Spleen (tissue), 13 donors: ENCODE measurements at places on chromosomes 16 and 17. TPM values are rescaled to one million over a fixed set of nuclear protein-coding genes. Genes with fewer than 3 reads are reported as not detected.

TLCD3A gene
- total RNA-seq: 5.2 TPM

INO80E gene
- total RNA-seq: 72.6 TPM

OR2C1 gene
- 0.60 TPM for total RNA-seq

HOXB13 gene
- not detected for total RNA-seq

SERPINF2 gene
- 5.6 TPM for total RNA-seq

DLX3 gene
- not detected for total RNA-seq

SEPTIN12 gene
- total RNA-seq: not detected

NUDT16L1 gene
- total RNA-seq: 26.2 TPM

TMED6 gene
- not detected for total RNA-seq

OMG gene
- total RNA-seq: 0.60 TPM

SHCBP1 gene
- total RNA-seq: 15.7 TPM

DNA sequence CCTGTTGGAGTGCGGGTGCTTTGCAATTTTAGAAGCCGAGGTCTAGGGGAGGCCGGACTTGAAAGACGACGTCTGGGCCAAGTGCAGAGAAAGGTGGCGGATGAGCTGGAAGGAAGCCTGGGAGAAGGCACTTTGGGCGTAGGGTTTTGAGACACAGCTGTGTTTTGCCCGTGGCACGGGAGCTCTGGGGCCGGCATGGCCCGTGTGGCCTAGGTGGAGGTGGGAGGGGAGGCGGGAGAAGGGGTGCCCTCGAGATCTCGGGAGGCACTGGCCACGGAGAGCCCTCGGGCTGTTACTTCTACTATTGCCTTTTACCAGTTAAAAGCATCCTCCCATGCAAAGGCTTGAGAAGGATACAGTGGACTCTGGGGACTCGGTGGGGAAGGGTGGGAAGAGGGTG lies 161.9 kb downstream of the FOXL1 start:
- DNase-seq: peak; percentile 19

DNA sequence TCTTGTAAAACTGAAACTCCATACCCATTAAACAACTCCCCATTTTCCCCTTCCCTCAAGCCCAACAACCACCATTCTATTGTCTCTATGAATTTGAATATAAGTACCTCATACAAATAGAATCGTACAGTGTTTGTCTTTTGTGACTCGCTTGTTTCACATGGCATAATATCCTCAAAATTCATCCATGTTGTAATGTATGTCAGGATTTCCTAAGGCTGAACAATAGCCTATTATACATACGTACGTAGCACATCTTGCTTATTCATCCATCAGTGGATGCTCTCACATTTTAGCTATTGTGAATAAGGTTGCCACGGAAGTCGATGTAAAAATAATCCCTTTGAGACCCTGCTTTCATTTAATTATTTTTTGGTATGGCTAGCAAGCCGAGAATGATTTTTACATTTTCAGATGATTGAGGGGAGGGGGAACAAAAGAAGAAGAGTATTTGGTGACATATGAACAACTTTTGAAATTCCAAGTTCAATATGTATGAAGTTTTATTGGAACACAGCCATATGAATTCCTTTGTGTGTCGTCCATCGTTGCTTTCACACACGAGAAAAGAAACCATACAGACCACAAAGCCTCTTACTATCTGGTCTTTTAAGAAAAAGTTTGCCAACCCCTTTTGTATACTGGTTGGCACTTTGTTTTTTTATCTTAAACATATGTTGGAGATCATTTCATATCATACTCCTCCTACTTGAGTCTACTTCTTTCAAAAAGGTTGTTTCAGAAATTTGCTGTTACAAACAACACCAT lies 371.2 kb downstream of the NPIPA8 start:
- DNase-seq: no peak

DNA sequence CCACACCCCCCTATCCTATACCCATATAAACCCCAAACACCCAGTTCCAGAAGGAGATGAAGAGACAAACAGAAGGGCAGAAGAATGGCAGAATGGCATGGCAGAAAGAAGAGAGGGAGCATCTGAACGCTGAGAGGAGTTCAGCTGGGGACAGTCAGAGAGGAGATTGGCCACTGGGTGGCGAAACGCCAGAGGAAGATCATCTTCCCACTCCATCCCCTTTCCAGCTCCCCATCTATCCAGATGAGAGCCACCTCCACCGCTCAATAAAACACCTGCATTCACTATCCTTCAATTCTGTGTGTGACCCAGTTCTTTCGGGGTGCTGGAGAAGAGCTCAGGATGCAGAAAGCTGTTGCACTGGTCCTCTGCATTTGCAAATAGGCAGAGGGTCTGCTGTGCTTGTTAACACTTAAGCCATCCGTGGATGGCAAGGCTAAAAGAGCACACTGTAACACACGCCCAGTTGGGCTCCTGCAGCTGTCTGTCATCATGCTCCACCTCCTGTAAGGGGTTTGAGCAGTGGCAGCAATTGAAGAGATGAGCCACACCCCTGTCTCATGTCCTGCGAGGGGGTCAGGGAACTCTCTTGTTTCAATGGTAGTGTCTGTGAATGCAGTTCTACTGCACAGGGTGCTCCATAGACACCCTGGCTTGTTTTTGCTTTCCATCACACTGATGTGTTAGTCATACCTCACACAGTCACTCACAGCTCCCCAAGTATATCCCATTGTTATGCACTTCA lies 1034.8 kb upstream of the RBFOX1 start:
- no peak for DNase-seq

DNA sequence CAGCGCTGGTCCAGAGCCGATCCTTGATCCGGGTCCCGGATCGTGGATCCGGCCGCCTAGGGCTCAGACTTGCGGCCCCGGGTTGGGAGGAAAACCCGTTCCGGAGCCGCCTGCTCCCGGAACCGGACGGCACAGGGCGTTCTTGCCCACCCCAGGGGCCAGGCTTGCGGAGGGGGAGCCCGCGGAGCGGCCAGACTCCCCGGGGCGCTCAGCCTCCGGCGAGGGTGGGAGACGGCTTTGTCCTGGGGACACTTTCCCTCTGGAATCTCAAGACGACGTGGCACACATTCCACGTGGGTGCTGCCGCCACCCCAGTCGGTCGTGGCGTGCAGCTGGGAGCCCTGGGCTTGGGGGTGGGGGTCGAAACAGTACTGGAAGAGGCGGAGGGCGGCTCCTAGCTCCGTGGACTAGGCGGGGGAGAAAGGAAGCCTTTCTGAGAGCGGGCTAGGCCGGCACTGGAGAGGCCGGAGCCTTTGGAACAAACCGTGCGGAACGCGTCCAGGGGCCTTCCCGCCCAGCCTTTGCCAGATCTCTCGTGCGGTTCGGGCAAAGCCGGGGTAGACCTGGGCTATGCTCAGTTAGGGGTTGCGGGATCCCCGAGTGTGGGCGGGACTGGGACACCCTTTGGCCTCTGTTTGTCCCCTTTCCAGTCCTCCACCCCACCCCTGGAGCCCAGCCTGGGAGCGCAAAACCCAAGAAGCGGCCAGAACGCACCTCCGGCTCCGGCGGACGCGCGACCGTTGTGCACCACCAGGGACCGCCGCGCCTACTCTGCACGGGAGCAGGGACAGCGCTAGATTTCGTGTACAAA lies 26.5 kb downstream of the SREBF1 start:
- no peak for DNase-seq

DNA sequence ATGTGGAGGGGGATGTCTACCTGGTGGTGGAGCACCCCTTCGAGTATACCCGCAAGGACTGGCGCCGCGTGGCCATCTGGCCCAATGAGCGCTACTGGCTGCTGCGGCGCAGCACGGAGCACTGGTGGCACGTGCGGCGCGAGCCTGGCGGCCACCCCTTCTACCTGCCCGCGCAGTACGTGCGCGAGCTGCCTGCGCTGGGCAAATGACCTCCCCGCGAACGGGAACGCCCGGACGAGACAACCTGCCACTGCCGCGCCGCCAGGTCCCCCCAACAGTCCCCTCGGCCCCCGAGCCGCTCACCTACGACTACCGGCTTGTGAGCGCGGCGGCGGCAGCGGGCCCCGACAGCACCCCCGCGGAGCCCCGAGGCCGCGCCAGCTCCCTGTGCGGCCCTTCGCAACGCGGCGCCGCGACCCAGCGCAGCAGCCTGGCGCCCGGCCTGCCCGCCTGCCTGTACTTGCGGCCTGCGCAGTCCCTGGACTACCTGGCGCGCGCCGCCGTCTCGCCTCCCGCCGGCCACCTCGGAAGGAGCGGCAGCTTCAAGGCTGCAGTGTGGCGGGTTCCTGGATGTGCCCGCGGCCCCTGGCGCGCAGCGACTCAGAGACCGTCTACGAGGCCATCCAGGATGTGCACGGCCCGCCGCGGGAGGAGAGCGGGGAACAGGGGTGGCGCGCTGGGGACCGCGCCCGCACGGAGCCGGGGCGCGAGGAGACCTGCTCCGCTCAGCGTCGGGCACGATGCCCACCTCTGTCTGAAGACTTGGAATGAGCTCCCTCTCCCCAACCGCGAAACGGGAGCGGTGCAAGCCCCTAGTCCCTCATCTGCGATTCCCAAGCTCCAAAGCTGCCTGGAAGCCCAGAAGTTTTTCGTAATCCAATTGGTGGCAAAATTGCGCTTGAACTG lies 48.7 kb upstream of the AMZ2 start:
- peak; percentile 86 for DNase-seq

DNA sequence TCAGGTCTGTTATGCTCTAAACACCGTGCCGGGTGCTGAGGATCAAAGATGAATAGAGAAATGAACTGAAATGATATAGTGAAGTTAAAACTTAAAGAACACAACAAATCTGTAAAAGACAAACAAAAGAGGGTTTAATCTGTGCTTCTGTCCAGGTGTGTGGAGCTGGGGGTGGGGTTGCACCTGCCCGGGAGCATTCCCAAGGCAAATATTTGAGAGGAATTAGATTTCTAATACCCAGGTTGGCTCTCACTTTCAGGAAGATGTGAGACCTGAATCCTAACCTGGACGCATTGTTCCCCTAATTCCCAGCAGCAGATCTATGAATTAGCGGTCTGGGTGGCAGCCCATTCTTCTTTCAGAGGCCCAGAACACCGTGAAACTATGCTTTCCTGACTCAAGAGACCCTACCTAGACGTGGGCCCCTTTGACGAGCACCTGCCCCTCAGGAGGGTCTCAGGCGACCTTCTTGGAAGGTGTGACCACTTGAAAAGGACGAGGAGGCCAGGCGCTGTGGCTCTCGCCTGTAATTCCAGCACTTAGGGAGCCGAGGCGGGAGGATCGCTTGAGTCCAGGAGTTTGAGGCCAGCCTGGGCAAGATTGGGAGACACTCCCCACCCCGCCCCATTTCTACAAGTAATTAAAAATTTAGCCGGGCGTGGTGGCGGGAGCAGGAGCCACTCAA lies 677 bp upstream of the RANGRF start:
- peak; percentile 79 for DNase-seq

DNA sequence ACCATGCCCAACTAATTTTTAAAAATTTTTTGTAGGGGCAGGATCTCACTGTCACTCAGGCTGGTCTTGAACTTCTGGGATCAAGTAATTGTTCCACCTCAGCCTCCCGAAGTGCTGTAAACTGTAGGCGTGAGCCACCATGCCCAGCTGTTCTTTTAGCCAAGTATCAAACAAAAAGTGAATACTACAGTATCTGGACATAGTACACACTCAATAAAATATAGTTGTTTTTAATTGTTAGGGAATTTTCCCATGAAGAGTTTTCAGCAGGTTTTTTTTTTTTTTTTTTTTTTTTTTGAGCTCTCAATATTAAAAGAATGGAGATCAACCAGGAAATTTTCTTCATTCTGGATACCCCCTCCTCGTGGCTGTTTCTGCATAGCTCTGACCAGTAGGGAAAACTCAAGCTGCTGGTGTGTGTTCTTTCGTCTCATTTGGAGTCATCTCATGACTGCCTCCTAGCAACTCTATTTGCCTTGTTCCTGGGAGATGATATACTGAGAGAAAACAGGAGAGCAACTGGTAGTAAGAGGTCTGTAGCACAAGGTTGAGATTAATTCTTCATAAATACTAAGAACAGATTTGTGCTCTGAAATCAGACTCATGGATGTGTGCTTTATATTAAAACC lies 16.5 kb upstream of the PHAF1 start:
- DNase-seq: no peak

GRCh38 chr16:49354991-49355390 lies 18.6 kb upstream of the C16orf78 start:
- DNase-seq: no peak

DNA sequence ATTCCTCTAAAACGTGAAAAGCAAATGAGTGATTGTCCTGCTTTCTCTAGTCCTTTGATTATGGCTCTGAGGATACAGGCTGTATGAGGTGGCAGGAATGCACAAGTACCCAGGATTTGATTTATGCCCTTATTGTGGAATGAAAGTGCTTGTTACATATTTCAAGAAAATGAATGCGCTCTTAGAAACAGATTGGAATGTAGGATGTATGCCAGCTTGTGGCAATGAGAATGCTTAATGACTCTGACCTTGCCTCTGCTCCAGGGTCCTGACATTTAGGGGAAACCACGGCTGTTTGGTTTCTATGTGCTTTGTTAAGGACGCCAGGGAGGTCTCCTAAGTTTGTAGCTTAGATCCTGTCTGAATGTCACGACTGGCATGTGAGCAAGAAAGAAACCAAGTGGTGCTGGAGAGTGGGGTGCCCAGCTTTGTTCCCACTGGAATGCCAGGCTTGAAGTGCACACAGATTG lies 22.0 kb downstream of the PRCD start:
- DNase-seq: no peak

DNA sequence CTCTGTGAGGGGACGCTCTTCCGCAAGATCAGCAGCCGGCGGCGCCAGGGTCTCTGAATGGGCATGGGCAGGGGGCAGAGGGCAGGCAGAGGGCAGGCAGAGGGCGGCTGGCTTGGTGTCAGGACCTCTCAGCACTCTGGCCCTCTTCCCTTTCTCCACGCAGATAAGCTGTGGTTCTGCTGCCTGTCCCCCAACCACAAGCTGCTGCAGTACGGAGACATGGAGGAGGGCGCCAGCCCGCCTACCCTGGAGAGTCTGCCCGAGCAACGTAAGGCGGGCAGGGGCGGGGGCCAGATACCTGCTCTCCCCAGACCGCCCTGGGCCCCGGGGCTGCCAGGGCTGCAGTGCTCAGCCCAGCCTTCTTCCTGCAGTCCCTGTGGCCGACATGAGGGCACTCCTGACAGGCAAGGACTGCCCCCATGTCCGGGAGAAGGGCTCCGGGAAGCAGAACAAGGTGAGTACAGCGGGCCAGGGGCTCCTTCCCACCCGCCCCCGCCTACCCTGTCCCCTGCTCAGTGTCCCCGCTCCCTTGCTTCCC lies 4.1 kb downstream of the ELMO3 start:
- no peak for DNase-seq

DNA sequence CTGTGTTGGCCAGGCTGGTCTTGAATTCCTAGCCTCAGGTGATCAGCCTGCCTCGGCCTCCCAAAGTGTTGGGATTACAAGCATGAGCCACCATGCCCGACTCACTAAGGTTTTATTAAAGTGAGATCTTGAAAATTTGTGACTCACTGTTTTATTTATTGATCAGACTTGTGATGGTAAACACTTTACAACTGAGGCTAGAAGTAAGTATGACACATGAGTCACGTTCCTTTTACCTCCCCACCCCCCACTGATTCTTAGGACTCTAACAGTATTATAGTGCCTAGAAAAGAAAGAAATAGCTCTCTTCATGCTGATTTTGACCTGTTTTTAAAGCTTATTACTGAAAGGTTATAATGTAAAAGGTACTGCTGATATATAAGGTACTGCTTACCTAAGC lies 160.6 kb downstream of the TANC2 start:
- DNase-seq: no peak

GRCh38 chr16:24944206-24944605 lies 71.0 kb downstream of the ARHGAP17 start:
- no peak for DNase-seq

GRCh38 chr16:30637944-30638343 lies 12.8 kb upstream of the PRR14 start:
- no peak for DNase-seq
